ENCODE measurements at places on chromosomes 5 and 9.

DNA sequence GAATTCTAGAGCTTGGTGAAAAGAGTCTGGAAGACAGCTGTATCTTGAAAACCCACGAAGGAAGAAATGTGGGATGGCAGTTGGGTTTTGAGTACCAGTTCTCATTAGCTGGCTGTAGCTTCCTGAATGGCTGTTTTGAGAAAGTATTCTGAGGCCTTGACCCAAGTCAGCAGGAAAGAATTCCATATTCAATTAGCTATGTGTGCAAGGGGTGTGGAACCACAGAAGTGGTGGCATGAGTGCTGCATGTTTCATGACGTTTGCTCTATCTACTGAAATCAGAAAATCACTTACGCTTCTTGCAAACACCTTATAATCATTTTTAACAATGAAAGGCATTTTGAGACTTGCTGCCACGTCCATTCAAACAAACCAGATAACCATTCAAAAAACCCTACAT, 69.1 kb downstream of the TRPM3 start:
- no peak overlapping the region for H3K4me3 ChIP-seq
- H3K27me3 ChIP-seq, result no peaks in the 10 kb centered on the region
- no peak for DNase-seq
- no peaks in the 10 kb centered on the region for H3K4me1 ChIP-seq
- H3K27ac ChIP-seq, result no peak overlapping the region
- H3K36me3 ChIP-seq, result no peaks in the 10 kb centered on the region

GRCh38 chr9:123686131-123686828, 243.6 kb downstream of the DENND1A start:
- DNase-seq, result no peak
- H3K4me3 ChIP-seq, result no peak overlapping the region
- H3K27ac ChIP-seq, result no peak overlapping the region

DNA sequence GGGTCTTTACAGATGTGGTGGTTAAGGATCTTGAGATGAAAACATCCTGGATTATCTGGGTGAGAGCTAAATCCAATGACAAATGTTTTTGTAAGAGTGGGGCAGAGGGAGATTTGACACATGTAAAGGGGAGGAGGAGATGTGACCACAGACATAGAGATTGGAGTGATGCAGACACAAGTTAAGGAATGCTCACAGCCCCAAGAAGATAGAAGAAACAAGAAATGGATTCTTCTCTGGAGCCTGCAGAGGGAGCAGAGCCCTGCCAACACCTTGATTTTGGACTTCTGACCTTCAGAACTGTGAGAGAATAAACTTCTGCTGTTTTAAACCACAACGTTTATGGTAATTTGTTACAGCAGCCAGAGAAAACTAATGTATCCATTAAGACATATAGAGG, 21.7 kb downstream of the ITGA2 start:
- H3K4me1 ChIP-seq, result peaks cover 2% of the 10 kb centered on the region
- H3K27me3 ChIP-seq, result peaks cover 7% of the 10 kb centered on the region
- no peak overlapping the region for H3K4me3 ChIP-seq
- H3K27ac ChIP-seq, result no peak overlapping the region
- no peak for DNase-seq

DNA sequence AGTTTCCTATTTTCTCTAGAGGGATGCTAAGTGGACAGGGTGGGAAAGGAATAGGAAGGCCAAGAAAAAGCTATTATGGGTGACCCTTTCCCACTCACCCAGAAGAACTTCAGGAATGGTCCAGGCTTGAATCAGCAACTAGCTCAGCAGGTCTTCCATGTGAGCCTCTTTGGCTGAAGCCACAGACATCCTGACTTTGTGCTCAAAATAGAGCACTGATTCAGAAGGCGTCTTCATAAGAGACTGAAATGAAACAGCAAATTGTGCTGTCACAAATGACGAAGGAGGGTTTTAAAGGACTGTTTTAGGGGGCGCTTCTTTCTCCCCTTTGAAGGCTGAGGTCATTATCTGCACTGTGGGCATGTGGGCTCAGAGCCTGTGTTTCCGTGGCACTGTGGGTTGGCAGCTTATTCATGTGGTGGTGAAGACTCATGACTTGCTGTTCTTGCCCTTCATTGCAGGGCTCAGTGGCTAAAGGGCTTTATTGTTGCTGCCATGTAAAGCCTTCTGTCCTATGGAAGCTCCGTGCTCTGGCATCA, 65.8 kb upstream of the NFIL3 start:
- no peak overlapping the region for H3K27ac ChIP-seq
- no peaks in the 10 kb centered on the region for H3K4me1 ChIP-seq
- DNase-seq, result no peak
- H3K27me3 ChIP-seq, result no peaks in the 10 kb centered on the region
- no peaks in the 10 kb centered on the region for H3K36me3 ChIP-seq
- H3K4me3 ChIP-seq, result no peak overlapping the region

DNA sequence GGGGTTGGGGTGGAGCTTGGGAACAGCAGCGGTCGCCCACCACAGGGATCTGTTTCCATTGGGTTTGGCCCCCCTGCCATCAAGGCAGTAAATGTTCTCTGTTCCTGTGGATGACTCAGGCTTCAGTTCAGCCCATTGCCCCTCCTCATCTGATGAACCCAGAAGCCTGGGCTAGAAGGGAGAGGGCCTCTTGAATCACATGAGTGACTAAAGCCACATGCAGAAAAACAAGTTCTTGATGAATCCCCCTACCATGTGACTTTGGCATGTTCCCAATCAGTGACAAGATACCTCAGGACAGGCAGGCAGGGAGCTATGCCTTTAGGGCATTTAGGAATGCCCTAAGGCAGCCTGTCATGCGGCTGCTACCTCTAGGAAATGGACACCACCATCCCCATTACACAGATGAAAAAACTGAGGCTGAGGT, 2.5 kb downstream of the SH3PXD2B start:
- peaks cover 5% of the 10 kb centered on the region for H3K36me3 ChIP-seq
- no peak for DNase-seq
- H3K27ac ChIP-seq, result no peak overlapping the region
- peaks cover 59% of the 10 kb centered on the region for H3K4me1 ChIP-seq

DNA sequence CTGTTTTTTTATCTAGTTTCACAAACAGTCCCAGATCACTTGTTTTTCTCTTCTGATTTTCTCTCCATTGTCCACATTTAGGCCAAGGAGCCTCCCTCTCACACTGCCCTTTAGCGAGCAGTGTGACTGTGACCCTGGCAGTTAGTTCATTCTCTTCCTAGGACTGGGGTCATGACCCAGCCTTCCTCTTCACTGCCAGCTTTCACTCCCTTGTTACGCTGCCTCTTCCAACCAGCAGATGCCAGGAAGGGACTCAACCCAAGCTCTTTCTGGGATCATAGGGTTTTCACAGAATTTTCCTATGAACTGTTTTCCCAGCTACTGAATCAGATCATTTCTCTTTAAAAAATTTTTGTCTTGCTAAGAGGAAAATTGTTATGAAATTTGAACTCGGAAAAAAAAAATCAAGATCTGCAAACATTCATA, 70.9 kb downstream of the LMNB1 start:
- H3K36me3 ChIP-seq, result peaks cover 6% of the 10 kb centered on the region
- no peak for DNase-seq
- peaks cover 7% of the 10 kb centered on the region for H3K27me3 ChIP-seq
- H3K27ac ChIP-seq, result no peak overlapping the region

DNA sequence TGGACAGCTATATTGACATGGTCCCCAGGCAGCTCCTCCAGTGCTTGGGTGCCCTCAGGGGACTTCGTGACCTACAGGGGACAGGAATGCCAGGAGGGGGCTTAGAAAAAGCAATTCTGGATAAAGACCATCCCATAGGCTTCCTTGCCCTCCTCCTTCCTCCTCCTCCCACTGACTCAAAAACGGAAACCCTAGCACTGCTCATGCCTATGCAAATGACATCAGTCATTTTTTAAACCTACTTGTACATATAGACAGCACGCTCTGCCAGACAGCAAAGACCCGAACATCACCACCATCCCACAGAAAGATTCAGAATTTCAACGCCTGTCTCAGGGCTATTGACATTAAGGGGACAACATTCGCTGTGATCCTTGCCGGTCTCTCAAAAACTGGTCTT, 11.0 kb downstream of the IGFBPL1 start:
- H3K27ac ChIP-seq, result no peak overlapping the region
- peaks cover 14% of the 10 kb centered on the region for H3K4me1 ChIP-seq
- H3K27me3 ChIP-seq, result peaks cover 10% of the 10 kb centered on the region
- DNase-seq, result no peak
- no peaks in the 10 kb centered on the region for H3K36me3 ChIP-seq

GRCh38 chr5:157283434-157283833, 17.5 kb downstream of the CYFIP2 start:
- no peaks in the 10 kb centered on the region for H3K27me3 ChIP-seq
- H3K4me3 ChIP-seq, result no peak overlapping the region

DNA sequence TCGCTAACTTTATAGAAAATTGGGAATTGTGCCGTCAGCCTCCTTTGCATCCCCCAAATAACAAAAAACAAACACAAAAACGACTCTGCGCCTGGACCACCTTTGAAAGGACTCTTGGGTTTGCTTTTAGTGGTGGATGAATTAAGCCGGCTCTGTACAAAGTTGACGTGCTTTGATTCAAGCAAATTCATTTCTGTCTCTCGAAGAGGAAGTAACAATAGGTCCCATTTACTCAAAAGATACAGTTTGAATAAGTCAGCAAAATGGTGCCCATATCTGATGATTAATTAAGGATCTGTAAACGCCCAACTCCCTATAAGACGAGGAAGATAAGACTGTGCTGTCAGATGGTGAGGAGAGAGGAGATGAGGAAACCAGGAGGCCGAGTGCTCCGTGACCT, 67.8 kb downstream of the AK8 start:
- no peak overlapping the region for H3K27ac ChIP-seq
- no peak overlapping the region for H3K4me3 ChIP-seq
- H3K36me3 ChIP-seq, result no peaks in the 10 kb centered on the region
- no peak for DNase-seq
- H3K27me3 ChIP-seq, result peaks cover 12% of the 10 kb centered on the region
- H3K4me1 ChIP-seq, result peaks cover 39% of the 10 kb centered on the region

DNA sequence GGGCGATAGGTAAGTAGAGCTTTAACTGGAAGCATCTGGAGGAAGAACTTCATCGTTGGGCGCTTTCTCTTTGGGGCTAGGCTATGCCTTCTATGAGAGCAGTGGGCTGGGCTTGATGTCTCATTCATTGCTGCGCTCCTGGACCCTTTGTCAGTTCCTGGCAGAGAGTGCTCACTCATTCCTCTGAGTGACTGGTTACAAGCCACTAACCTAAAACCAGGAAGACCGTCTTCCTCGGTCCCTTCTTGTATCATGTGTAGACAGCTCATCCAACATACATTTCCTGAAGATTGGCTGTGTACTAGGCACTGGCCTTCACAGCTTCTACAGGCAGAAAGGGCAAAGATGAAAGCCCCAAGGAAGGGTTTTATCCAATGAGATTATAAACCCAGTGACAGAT, 6.4 kb downstream of the SWI5 start:
- H3K27me3 ChIP-seq, result no peaks in the 10 kb centered on the region
- DNase-seq, result no peak
- H3K36me3 ChIP-seq, result peaks cover 2% of the 10 kb centered on the region
- no peak overlapping the region for H3K4me3 ChIP-seq
- H3K4me1 ChIP-seq, result no peaks in the 10 kb centered on the region
- no peak overlapping the region for H3K27ac ChIP-seq

Measured in neural crest cell (in vitro differentiated cells).